Stimulated activated naive CD4-positive, alpha-beta T cell (primary cell): ENCODE measurements at places on chromosomes 4 and X.

- DNase-seq = no peak
Measured at GRCh38 chrX:68498044-68498507, 775 bp upstream of the YIPF6 start.

DNA sequence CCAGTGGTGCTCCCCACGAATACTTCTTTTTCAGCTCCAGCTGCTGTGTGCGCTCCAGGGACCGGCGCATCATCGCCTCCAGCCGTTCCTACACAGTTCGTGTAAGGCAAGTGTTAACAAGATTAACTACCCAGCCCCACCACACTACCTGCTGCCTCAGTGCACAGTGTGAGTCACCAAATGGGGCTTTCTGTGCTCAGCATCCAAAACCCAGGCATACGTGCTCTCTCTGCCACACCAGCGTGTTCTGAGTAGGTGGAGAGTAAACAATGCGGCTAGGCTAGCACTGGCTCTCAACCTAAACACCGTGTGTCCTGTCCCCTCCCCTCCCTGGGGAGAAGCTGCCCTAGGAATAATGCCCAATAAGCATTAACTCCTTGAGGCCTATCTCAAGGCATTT is 60.0 kb downstream of the MAP7D2 start:
- no peak for DNase-seq

- DNase-seq = no peak
Measured at GRCh38 chr4:168453146-168453545, 27.1 kb downstream of the DDX60L start.

DNA sequence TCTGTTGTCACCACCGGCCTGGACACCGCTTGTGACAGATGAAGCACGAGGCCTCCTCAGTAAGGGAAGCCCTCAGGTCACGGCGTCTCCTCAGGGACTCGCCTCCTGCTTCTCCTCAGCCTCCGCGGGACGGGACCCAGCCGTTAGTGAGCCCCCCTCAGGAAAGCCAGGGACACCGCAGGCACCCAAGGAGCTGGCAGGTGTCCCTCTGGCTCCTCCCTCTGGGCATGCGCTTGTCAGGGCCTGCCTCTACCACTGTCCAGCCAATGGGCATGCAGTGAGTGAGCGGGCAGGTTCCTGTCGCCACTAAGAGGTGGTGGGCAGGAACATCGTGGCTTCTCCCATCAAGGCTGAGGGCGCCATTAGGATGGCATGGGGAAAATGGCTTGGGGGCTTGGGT is 23.5 kb upstream of the CT55 start:
- DNase-seq = no peak

- DNase-seq = no peak
Measured at GRCh38 chr4:100881283-100881682, 363.5 kb upstream of the EMCN start.

- no peak for DNase-seq
Measured at GRCh38 chrX:136189222-136189621, 41.9 kb downstream of the FHL1 start.

- peak; percentile 11 for DNase-seq
Measured at GRCh38 chr4:118834960-118835569, 861 bp downstream of the SEC24D start.

DNA sequence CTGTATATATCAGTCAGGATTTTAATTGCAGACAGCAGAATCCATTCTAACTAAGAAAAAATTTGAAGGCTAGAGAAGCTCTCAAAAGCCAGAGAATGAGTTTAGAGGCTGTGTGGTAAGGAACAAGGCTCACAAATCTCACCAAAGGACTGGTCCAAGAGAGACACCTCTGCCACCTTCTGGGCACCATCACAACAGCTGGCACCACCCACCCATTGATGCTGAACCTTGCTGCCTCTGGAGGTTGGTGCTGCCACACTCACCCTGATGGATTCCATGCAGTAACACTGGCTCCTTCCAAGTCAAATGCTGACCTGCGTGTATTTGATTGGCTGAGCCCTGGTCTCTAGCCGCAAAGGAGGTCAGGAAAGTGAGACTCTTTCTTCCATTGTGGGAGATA is 100.8 kb downstream of the BEND2 start:
- DNase-seq = peak; percentile 0

DNA sequence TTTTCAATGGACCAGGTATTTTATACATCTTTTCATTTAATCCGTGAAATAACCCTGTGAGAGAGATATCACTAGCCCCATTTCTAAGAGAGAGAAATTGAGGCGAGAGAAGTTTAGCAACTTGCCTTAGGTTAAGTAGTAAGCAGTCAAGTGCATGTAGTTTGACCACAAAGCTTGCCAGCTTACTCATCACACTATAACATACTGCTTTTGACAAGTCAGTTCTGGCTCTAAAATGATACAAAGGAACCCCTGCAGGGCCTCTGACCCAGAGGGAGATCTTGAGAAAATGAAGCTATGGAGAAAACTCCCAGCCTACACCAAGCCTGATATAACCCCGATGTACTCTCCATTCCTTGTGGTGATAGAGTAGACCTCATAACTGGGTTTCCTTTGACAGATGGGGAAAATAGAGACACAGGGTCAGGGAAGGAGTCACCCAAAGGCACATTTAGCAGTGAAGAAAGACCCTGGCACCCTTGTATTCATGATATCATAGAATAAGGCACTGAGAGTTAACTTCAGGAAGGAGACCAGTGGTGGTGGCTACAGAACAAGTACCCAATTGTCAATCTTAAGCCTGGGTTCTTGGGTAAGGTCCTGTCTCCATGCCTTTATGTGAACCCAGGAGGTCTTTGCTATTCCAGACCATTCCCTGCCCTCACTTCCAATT is 60.2 kb upstream of the MSN start:
- no peak for DNase-seq

DNA sequence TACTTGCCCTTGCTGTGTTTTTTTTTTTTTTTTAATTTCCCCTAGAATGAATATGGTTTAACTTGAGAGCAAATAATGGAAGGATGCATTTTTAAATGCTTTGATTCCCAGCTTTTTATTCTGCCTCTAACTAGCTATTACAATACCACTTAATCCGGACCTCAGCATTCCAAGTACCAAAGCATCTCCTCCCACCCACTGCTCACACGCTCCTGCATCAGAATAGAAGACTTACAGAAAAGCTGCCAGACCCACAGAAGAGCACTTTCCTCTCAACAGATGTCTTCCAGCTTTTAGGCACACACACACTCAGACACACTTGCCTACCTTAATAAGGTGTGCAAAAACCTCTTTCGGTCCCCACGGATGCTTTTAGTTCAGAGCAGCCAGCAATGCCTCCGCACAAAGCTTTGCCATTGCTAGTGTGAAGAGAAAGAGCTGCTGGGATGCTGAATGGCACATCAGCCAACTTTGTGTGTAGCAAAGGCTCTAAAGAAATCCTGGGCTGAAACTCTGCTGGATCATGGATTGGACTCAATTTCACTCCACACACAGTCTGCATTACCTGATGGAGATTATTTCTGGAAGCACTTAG is 1056.2 kb downstream of the DMD start:
- no peak for DNase-seq

DNA sequence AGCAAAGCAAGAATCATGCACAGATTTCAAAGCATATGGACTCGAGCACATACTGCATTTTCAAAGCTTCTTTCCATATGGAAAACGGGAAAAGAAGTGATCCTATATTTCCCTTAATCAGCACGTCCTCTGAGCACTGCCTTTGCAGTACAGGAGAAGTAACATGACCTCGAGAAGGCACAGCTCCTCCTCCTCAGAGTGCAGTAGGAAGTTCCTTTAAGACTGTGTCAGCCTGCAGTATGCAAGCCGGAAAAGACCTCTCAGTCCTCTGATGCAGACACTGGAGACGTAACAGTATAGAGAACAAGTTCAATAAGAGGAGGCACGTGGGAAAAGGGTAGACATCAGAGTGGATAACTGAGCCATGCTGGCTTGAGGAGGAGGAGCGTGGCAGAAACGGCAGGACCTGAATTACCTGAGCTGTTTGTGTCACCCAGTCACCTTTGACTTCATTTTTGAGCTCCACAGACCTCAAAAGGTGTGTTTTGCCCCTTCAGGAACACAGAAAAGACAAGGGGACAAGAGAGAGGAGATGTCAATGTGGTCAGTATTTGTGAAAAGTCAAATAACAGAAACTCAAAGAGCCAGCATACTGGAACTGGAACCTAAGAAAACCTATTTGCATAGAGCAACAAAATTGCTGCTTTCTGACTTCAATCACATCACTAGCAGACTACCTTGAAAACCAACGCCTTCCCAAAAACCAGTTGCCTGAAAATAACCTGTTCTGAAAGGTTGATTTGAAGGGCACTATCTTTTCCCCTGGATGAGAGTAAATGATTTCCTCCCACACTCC is 20.8 kb downstream of the IRF2 start:
- DNase-seq = peak; percentile 51

DNA sequence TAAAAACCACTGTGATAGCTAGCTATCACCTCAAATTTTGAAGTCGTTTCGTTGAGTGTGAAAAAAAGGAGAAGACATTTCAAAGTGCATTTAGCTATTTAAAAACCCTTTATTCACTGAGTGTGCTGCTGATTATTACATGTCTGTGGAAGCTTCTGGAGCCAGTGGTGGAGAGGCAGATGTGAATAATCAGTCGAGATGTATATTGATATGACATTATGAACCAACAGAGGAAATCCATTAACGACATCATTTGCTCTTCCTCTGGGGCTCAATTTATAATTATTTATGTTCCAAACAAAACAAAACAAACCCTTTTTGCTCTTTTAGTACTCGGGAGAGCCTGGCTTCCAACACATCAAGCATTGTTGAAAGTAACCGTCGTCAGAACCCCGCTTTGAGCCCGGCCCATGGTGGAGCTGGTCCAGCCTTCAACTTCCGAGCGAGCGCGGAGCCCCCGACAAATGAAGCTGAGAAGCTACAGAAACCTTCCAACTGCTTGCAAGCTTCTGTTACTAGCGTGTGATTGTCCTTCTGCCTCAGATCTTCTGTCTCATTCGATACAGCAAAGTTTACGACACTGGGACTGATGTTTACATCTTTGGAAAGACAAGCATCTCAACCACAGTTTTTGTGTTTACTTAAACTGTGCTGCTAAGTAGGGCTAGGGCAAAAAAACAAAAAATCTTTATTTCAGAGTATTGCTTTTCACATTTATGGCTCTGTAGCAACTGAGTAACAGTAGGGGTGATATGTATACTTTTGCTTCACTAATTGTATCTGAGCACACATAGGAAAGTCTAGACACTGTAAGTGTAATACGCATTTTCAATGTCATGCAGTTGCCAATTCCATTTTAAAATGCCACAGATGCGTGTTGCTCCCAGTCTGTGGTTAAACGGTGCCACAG is 111.9 kb downstream of the STOX2 start:
- no peak for DNase-seq

DNA sequence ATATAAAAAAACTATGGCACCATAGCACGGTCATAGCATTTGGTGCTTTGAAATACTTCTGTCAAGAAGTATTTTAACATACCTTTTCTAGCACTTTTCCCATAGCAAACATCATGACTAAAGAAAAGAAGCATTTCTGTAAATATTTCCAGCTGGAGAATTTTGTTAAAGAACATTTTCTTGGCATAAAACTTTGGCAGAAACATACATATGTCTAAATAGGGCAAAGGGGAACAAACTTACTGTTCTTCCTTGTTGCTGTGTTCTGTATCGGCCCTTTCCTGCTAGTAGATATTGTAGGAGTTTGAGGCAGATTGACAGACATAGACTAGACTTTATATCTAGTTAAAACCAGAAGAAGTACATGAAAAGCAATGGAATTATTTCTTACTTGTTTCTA is 2368.5 kb downstream of the PCDH7 start:
- no peak for DNase-seq

GRCh38 chr4:81326581-81326980 is 111.6 kb upstream of the PRKG2 start:
- DNase-seq = no peak

- no peak for DNase-seq
Measured at GRCh38 chr4:41921476-41921875, 13.8 kb upstream of the TMEM33 start.
